ENCODE measurements at places on chromosomes 3 and 15. TPM values are rescaled to one million over a fixed set of nuclear protein-coding genes. Genes with fewer than 3 reads are reported as not detected.

Gene GHSR
- total RNA-seq = not detected

GRCh38 chr3:183968666-183969245 is 48.9 kb downstream of the ABCC5 start:
- no peak for DNase-seq
- H3K36me3 ChIP-seq = peaks cover 7% of the 10 kb centered on the region
- no peaks in the 10 kb centered on the region for H3K27me3 ChIP-seq
- H3K4me3 ChIP-seq = no peak overlapping the region

DNA sequence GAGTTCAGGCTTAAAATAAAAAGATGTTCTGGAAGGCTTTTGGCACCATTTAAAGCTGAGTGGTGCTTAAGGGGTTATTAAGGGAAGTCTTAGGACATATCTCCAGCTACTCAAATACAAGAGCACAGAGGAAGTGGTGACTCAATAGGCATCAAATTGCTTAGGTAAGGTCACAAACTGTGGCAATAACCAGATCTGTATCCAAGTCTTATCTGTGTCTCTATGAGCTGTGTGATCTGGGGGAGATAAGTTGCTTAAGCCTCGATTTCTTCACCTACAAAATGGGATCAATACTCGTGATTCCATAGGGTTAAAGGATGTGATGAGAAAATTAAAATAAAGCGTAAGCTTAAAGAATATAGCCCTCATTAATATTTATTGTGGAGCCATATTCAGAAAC is 7.6 kb downstream of the HDC start:
- peaks cover 1% of the 10 kb centered on the region for H3K36me3 ChIP-seq
- H3K4me1 ChIP-seq = peaks cover 44% of the 10 kb centered on the region
- no peak overlapping the region for H3K27ac ChIP-seq
- DNase-seq = no peak

DNA sequence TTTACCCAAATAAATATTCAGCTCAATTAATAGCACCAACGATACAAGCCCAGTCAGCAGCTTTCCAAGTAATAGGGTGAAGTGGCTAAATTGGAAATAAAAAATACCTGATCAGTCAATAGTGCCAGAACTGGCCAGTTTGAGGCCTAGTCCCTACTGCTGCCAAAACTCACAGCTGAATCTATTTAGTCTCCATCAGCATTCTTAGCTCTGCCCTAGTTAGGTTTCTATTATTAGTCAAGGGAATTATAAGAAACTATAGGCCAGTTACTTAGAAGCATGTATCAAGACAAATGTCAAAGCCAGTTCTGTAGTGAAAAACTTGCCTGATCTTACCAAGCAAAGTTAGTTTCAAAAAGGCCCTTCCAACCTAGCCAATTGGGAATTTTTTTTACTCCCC is 146.2 kb upstream of the ZBTB20 start:
- no peak for DNase-seq
- no peak overlapping the region for H3K4me3 ChIP-seq
- H3K27me3 ChIP-seq = no peaks in the 10 kb centered on the region
- H3K27ac ChIP-seq = no peak overlapping the region

DNA sequence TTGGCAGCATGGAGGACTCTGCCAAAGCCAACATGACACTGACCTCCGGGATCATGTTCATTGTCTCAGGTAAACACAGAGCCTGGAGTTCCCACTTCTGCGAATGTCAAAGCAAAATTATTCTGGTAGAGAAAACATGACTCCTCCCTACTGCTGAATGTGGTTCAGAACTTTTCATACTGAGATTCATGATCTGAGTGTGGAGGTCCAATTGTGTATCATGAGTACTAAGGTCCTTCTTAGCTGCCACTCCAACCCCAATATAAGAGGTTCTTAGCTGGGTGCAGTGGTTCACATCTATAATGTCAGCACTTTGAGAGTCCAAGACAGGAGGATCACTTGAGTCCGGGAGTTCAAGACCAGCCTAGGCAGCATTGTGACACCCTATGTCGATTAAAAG is 13.8 kb downstream of the CLDN18 start:
- no peak overlapping the region for H3K4me3 ChIP-seq
- no peaks in the 10 kb centered on the region for H3K36me3 ChIP-seq
- H3K4me1 ChIP-seq = no peaks in the 10 kb centered on the region
- peaks cover 15% of the 10 kb centered on the region for H3K27me3 ChIP-seq
- no peak overlapping the region for H3K27ac ChIP-seq
- no peak for DNase-seq

Gene GP9
- not detected for total RNA-seq

Gene KBTBD8
- 28.5 TPM for total RNA-seq

- H3K4me1 ChIP-seq = no peaks in the 10 kb centered on the region
- H3K27me3 ChIP-seq = peaks cover 44% of the 10 kb centered on the region
- H3K4me3 ChIP-seq = peak overlapping the region; percentile 14
- no peak overlapping the region for H3K27ac ChIP-seq
- DNase-seq = peak; percentile 34
These were observed 187.1 kb downstream of the PDE8A start for GRCh38 chr15:85168642-85169173.

GRCh38 chr3:76917436-76917835 is 122.5 kb upstream of the ROBO2 start:
- H3K27me3 ChIP-seq = no peaks in the 10 kb centered on the region
- H3K27ac ChIP-seq = no peak overlapping the region
- H3K36me3 ChIP-seq = no peaks in the 10 kb centered on the region
- no peak for DNase-seq
- H3K4me1 ChIP-seq = no peaks in the 10 kb centered on the region

Gene IMPDH2
- 532 TPM for total RNA-seq

Gene CHST2
- total RNA-seq = 13.2 TPM

- no peak for DNase-seq
- H3K27me3 ChIP-seq = no peaks in the 10 kb centered on the region
- peaks cover 26% of the 10 kb centered on the region for H3K4me1 ChIP-seq
- H3K36me3 ChIP-seq = no peaks in the 10 kb centered on the region
- no peak overlapping the region for H3K4me3 ChIP-seq
These were observed 214.8 kb upstream of the TPRG1 start for GRCh38 chr3:188956839-188957489.

DNA sequence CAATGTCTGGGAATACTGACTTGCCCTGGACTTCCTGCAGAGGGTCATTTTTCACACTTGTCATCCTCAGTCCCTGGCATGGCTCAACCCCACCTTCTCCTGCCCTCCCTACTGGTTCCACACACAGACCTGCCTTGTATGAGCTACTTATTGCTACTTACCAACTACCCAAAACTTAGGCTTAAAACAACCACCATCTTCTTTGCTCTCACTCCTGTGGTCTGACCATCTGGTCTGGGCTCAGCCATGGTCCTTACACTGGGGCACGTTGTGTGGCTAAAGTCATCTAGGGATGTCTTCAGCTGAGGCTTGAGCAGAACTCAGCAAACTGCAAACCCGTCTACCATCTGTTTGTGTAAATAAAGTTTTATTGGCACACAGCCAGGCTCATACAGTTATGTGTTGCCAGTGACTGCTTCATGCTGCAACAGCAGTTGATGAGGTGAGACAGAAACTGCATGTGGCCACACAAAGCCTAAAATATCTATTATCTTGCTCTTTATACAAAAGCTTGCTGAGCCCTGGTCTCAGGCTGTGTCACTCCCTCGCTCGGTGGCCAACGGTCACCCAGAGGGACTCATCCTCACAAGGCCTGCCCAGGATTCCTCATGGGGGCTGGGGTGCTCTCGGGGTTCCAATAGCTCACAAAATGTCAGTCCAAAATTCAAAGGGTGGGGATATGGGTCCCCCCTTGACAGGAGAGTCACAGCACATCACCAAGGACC is 43.5 kb downstream of the KLF15 start:
- H3K4me3 ChIP-seq = no peak overlapping the region
- no peaks in the 10 kb centered on the region for H3K36me3 ChIP-seq
- H3K27me3 ChIP-seq = no peaks in the 10 kb centered on the region
- H3K4me1 ChIP-seq = no peaks in the 10 kb centered on the region

Gene GPR149
- total RNA-seq = not detected

DNA sequence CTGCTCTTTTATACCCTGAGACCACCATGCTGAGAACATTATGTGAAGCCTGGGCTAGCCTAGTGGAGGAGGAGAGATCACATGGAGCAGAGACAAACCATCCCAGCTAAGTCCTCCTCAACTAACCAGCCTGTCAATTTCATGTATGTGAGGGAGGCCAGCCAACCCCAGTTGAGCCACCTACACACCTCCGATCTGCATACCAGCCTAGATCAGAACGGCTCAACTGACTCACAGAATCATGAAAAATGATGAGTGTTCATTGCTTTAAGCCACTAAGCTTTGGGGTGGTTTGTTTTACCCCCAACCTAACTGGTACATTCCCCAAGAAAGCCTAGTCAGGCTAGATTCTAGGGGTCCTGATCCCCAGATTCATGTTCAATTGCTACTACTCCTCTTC is 19.4 kb upstream of the CA12 start:
- H3K27me3 ChIP-seq = no peaks in the 10 kb centered on the region
- H3K4me3 ChIP-seq = no peak overlapping the region
- H3K4me1 ChIP-seq = peaks cover 19% of the 10 kb centered on the region
- no peak overlapping the region for H3K27ac ChIP-seq
- DNase-seq = no peak

DNA sequence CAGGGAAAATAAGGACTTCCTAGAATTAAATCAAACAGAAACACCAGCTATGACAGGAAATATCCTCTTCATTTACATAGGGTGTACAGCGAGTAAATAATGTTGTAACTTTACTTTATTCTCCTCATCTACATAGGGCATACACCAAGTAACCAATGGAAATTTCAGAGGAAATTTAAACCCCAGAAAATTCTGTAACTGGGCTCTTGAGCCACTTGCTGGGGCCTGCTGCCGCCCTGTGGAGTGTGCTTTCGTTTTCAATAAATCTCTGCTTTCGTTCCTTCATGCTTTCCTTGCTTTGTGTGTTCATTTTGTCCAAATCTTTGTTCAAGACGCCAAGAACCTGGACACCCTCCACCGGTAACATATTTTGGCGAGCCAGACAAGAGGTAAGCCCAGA is 990.4 kb upstream of the CADM2 start:
- no peak overlapping the region for H3K4me3 ChIP-seq
- no peaks in the 10 kb centered on the region for H3K27me3 ChIP-seq
- no peaks in the 10 kb centered on the region for H3K36me3 ChIP-seq
- no peak overlapping the region for H3K27ac ChIP-seq
- DNase-seq = no peak

- no peak overlapping the region for H3K27ac ChIP-seq
- DNase-seq = no peak
- H3K4me1 ChIP-seq = peaks cover 10% of the 10 kb centered on the region
- no peaks in the 10 kb centered on the region for H3K27me3 ChIP-seq
- no peak overlapping the region for H3K4me3 ChIP-seq
These were observed 82.8 kb upstream of the MEX3B start for GRCh38 chr15:82128401-82129148.

DNA sequence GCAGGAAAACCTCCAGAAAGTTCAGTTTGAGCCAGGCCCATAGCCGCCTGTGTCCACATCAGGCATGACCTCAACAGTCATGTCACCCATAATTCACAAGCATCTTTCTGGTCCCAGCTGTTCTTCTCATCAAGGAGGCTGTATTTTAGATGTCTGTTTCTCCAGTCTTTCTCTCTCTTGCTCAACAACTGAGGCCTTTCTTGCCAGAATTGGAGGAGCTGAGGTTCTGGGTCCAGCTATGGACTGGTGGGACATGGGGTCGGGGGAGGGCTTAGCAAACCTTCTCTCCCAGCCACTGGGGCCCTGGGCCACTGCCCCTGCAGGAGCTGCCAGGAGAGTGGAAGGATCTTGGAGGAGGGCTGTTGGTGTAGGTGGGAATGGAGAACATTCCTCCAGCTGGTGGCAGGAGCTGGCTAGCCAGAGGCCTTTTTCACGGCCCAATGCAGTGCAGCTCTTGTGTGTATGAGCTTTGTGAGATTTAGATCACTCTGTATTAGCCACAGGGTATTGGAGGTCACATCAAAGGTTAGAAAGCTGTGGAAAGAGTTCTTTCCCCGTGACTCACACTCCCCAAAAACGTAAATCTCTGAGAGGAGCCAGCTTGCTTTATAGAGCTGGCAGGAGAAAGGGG is 23.5 kb downstream of the MAGEF1 start:
- no peak for DNase-seq
- no peaks in the 10 kb centered on the region for H3K36me3 ChIP-seq

DNA sequence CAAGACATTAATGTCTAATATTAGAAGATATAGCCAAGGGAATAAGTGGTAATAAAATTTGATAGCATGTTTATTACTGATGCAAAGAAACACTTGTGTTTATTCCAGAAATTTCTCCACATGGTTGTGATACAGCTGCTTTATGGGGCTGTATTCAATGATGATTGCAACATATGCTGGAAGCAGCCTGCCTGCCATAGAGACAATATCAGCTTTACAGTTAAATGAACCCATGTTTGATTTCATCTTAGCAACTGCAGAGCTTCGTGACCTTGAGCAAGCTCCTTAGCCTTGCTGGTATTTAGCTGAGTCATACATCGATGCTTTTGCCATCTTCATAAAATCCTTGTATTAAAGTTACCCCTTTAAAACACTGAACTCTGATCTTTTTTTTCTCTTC is 168.1 kb upstream of the STAC start:
- H3K4me1 ChIP-seq = no peaks in the 10 kb centered on the region
- H3K27ac ChIP-seq = no peak overlapping the region
- H3K36me3 ChIP-seq = no peaks in the 10 kb centered on the region
- DNase-seq = no peak

Measured in activated naive CD8-positive, alpha-beta T cell treated with anti-CD3 and anti-CD28 coated beads for 36 hours (primary cell).